Stimulated activated CD4-positive, alpha-beta T cell treated with anti-CD3 and anti-CD28 coated beads, Interleukin-4, amount 100 ng/mL, for 4 hours (primary cell): ENCODE measurements at places on chromosomes 13 and 19.

DNA sequence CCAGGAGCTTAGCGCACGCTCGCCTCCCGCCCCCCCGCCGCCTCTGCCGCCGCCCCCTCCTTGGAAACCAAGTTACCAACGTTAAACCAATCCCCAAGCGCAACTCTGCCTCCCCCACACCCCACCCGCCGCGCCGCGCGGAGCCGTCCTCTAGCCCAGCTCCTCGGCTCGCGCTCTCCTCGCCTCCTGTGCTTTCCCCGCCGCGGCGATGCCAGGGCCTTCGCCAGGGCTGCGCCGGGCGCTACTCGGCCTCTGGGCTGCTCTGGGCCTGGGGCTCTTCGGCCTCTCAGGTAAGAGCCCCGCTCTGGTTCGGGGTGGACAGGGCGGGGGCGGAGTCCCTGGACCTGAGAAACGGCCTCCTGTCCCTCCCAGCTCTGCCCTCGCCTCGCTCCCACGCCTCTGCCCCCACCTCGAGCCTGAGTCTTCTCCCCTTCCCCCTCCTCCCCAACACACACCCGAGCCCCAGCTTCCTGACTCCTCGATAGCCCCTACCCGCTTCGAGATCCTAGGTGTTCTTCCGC, at the start of gene ICAM5:
Gene ICAM5 (plus strand): TSS at position 117 of the 521 bp plus-strand sequence. CDS start 92 bp downstream, at position 209.
- DNase-seq = peak; percentile 54

GRCh38 chr19:46513461-46514236, 18.0 kb upstream of the PNMA8B start:
- peak; percentile 72 for DNase-seq

DNA sequence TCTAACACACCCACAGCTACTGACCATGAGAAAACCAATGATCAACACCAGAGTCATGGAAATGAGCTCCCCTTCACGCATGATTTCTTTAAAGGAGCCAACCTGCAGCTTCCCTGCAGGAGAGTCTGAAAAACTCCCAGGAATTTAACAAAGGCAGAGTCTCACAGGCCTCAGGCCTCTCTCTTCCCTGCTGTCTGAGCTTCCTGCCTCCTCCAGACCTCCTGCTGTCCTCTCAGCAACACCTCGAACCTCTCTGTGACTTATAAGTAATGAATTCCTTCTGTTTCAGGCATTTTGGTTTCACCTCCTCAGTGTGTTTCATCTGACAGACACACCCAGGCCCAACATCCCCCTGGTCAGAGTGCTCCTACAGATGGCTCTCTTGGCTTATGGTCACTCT, 1044.4 kb downstream of the UQCRFS1 start:
- DNase-seq = no peak

DNA sequence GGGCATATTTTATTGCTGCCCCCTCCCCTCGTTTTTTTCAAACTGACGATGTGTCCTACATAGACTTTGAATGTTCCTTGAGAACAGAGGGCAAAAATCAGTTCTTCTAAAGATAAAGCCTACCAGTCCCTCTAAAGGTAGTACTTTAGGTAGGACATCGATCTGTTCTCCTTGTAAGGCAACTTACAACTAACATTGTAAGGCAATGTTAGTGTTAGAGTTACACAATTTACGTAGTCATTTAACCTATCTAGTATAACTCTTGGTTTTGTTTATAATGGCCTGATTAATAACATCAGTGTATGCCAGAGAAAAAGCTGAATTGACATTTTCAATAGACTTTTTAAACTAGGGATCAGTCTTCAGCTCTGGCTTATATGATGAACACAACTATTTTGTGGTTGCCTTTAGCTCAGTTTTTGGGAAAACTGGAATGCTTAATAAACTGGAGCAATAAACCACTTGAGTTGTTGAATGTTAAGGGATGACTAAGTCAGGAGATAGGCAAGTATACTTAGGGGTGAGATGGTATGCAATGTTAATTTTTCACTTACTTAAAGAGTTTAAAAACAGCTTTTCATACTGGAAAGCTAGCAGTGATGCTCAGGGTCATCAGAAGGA, 2.2 kb downstream of the NDFIP2 start:
- no peak for DNase-seq

GRCh38 chr19:920051-920864, 3.1 kb downstream of the KISS1R start:
- DNase-seq = peak; percentile 66

DNA sequence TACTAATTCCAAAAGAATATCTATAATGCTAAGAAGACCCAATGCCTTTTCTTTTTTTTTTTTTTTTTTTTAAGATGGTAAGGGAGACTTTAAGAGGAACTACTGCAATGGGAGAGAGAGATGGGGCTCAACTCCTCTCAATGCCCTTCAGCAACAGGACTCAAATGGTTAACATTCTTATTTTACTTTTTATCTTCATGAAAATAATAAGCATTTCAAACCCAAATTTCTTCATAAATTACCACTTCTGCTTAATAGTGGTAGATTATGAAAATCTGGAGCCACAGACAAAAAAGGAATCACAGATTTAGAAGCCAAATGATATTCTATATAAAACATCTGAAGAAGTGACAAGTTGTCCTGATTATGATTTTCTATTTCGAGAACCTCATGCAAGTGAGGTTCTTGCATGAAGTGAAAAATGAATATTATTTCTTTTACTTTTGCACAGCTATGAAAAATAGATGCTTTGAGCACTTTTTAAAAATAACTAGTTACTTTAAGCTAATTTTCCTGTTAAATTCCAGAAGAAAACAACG, 74.2 kb downstream of the SERP2 start:
- no peak for DNase-seq

DNA sequence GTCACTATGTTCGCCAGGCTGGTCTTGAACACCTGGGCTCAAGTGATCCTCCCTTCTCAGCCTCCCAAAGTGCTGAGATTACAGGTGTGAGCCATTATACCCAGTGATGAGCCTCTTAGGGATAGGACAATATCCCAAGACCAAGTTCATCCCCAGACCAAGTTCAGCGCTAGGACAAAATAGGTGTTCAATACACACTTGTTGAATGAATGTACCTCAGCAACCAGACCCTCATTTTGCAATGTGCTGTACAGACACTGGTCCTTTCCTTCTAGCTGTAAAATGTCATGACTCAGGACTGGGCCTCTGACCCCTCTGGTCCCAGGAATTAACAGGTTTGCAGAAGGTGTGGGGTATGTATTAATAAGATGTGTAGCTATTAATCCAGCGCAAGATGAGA, 246.0 kb downstream of the TSHZ3 start:
- DNase-seq = no peak

DNA sequence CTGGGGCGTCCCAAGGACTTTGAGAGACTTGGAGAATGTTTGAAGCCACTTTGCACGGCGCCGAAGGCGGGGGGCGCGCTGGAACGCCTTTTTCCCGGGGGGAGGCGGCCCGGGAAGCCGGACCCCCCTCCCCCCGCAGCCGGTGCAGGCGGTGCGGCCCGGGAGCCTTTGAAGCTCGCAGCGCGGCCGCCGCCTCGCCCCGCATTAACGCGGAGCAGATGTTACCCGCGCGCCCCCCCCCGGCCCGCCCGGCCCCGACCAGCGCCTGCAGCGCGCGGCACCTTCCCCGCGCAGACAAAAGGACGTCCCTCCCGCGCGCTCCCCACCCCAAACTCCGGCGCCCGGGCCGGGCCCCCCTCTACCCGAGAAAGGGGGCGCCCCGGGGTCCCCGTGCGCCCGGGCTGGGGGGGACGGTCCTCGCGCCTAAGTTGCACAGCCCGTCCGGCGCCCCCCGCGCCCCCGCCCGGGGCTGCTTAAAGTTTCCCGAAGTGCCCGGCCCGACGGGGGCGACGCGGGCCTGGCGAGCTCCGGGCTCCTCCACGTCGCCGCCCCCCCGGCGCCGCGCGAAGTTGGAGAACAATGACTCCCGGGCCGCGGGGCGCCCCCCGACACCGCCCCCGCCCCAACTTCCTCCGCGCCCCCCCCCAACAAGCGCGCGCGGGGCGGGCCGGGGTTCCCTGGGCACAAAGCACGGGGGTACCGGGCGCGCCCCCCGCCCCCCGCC, 685 bp downstream of the TCF3 start:
- DNase-seq = peak; percentile 43

DNA sequence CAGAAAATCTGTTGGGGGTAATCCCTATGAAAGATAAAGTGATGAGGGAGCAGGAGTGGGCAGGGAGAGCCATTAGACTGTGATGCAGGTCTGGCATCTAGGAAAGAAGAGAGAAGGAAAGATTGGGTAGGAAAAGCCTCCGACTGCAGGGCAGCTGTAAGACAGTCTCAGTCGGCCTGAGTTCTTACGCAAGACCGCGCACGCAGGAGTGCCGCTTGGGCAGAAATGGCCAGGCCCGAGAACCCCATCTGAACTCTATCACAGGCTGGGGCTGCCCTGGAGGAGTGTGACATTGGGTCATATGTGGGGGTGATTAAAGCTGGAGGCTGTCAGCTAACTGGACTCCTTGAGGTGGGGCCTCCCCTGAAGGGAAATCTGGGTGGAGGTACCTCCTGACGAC, 13.9 kb upstream of the FBXL3 start:
- DNase-seq = no peak

- no peak for DNase-seq
These were observed 5.2 kb upstream of the STK24 start for GRCh38 chr13:98581971-98582702.

- no peak for DNase-seq
These were observed 874 bp downstream of the TRIM28 start for GRCh38 chr19:58544591-58545285.

DNA sequence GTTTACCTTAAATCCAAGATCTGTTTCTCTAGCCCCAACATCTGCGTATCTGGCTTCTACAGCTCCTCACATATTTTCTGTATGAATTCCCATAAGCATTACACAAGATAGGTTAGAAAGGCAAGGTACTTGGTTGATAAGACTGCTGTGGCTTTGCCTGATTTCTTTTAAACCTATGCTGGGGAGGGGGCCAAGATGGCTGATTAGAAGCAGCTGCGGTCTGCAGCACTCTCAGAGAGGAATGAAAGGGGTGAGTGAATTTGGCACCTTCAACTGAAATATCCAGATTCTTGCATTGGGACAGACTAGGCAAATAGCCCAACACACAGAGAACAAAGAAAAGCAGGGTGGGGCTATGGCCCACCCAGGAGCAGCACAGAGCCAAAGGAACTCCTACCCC, 12.2 kb upstream of the DLEU7 start:
- no peak for DNase-seq

DNA sequence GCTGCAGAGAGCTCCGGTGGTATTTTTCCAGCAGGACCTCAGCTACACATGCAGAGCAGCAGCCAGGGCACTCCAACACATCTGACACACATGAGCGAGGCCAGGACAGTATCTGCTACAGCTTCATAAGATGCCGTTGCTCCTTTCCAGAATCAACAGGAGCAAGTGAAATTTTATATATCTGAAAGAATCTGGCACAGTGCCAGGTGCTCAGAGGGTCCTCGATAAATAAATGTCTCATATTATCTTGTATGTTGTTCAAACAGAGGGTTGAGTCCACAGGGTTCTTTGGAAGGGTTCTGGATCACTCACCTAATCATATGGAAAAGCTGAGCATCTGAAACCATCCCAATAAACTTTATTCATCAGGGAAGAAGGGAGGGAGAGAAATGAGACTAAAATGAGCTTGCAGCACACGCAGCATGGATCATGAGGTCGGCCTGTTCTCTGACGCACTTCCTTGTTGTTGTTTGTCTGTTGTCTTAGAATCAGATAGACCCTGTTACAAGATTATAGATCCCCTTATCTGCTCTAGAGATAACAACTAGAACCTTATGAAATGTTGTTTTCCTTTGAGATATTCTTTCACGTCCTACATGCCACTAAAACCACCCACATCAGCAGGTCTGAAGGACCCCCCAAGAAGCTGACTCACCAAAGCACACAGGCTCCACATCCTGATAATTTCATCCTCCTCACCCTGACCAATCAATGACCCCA, 3.2 kb upstream of the METTL21C start:
- no peak for DNase-seq

GRCh38 chr19:17505223-17505622, 6.2 kb upstream of the PGLS start:
- no peak for DNase-seq

DNA sequence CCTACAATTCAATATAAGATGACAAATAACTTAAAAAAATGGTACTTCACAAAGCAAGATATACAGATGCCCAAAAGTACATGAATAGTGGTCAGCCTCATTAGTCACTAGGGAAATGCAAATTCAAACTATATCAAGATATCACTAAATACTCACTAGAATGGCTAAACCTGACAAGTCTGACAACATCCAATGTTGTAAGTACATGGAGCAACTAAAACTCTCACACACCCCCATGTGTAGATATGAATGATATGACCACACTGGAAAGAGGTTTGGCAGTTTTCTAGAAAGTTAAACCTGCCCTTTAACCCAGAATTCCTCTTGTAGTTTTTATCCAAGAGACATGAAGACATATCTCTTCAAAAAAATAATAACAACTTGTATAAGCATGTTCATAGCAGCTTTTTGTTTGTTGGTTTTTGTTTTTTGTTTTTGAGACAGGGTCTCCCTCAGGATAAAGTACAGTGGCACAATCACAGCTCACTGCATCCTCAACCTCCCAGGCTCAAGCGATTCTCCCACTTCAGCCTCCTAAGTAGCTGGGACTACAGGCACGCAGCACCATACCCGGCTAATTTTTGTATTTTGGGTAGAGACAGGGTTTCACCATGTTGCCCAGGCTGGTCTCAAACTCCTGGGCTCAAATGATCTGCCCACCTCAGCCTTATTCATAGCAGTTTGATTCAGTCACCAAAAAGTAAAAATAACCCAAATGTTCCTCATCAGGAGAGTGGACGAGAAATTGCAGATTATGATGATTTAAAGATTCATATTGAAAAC, 55.1 kb downstream of the RFX2 start:
- no peak for DNase-seq

GRCh38 chr19:46919324-46919723, 58.5 kb downstream of the ARHGAP35 start:
- no peak for DNase-seq

DNA sequence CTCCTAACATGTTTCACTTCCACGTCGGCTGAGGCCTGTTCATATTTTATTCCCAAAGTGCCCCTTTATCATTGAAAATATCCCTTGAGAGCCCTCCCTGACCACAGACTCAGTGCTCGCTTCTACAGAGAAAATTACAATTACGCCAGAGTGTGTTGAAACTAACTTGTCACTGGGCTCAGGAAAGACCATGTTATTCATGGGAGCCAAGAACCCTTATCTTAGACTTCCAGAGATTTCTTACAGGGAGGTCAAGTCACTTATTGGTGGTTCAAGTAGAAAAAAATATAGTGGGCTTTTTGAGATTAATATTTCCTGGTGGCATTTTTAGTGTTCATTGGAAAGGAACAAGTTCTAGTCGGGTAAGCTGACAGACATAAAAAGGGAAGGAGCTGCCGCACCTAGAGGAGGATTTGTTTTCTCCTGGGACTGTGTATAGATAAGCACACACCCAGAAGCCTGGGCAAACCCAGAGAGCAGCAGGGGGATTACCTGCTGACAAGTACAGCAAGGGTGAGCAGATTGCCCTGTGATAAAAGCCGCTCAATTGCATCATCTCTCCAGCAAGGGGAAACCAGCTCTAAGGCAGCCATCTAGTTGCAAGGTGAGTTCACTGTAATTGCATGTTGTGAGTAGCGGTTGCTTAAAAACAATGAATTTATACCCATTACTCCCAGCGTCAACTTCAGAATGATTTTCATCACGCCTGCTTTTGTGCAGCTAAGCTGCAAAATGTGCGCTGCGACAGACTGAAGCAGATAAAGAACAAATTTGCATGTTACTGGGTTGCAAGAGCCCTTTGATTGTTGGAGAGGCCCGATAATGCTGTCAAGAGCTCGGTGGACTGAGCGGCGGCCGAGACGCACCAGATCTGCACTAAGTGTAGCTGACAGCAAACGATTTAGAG, 46.2 kb downstream of the DCT start:
- DNase-seq = peak; percentile 27

GRCh38 chr13:25901460-25902376, 150.1 kb downstream of the SHISA2 start:
- DNase-seq = peak; percentile 47
